ENCODE measurements at places on chromosomes 3 and 15.

GRCh38 chr15:26771578-26772153 lies 1.2 kb downstream of the GABRB3 start:
- DNase-seq: no peak

DNA sequence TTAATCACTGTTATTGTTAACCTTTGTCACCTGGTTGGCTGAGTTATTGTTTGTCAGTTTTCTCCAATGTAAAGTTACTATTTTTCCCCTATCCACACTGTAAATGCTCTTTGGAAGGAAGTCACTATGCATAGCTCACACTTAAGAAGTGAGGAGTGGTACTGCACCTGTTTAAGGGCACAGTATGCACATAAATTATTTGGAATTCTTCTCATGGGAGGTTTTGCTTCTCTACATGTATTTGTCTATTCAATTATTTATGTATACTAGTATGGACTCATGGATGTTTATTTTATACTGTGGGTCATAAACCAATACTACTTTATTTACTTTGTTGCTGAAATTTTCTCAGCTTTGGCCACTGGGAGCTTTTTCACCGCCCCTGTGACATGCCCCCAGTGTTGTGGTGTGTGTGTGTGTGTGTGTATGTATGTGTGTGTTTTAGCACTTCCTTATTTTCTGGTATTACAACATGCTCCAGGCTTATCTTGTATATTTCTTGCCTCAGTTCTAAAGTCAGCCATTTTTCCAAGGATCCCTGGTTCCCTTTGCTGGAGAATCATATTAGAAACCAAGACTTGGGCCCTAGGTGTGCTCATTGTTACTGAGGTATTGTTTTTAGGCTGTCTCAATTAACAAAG lies 290.5 kb downstream of the KBTBD8 start:
- no peak for DNase-seq

- DNase-seq: no peak
These were observed 121.6 kb upstream of the GRM7 start for GRCh38 chr3:6739288-6739687.

GRCh38 chr3:156694536-156694935 lies 20.1 kb downstream of the TIPARP start:
- DNase-seq: no peak

DNA sequence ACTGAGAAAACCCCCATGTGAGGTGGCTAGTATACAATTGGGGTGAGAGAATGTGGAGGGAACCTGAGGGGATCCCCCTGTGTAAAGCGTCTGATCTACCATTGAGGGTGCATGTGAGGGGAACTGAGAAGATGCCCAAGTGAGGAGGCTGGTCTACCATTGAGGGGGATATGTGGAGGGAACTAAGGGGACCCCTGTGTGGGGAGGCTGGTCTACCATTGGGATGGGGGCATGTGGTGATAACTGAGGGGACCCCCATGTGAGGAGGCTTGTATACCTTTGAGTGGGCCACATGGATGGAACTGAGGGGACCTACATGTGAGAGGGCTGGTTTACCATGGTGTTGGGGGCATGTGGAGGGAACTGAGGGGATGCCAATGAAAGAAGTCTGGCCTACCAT lies 160.8 kb downstream of the FBLN2 start:
- DNase-seq: no peak

- no peak for DNase-seq
These were observed 59.1 kb downstream of the IQSEC1 start for GRCh38 chr3:13013994-13014754.

- no peak for DNase-seq
These were observed 9.1 kb upstream of the TMEM87A start for GRCh38 chr15:42282344-42282743.

DNA sequence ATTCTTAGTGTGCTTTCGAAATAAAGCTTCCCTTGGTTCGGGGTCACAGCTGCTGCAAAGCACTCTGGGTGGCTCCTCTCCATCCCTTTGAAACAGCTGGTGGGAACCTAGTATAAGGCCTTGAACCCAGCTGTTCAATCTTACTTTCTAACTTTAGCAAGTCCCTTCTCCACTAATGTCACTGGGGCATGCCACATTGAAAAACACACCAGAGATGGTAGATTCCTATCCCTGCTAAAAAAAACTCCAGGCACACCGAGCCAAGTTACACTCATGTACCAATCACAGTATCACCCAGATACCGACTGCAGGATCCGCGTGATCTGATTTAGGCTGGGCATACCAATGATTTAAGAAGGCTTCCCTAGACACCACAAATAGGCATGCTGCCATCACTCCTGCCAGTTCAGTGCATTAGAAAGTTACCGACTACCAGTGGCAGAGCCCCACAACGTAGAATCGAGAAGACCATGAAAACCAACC lies 65.0 kb downstream of the WWTR1 start:
- no peak for DNase-seq

DNA sequence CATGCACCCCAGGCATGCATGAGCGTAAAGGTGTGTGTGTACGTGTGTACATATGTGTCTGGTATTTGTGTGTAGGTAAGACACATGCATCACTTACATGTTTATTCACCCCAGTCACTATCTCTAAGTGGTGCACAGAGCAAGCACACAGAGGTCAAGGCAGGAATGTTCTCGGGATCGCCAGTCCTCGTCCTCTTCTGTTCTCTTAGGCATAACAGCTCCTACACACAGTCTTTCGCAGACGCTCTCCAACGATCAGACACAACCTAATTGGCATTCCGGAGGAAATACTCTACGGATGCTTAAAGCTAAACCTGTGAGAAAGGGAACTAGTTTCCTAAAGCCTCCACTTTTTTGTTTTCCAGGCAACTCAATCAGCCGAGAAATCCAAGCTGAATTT lies 95.9 kb downstream of the ADAMTS17 start:
- no peak for DNase-seq

- no peak for DNase-seq
These were observed 82.0 kb downstream of the USF3 start for GRCh38 chr3:113614402-113614801.

- DNase-seq: no peak
These were observed 665 bp downstream of the FRMD4B start for GRCh38 chr3:69385123-69385722.

GRCh38 chr3:147654827-147655226 lies 245.7 kb downstream of the ZIC1 start:
- no peak for DNase-seq

DNA sequence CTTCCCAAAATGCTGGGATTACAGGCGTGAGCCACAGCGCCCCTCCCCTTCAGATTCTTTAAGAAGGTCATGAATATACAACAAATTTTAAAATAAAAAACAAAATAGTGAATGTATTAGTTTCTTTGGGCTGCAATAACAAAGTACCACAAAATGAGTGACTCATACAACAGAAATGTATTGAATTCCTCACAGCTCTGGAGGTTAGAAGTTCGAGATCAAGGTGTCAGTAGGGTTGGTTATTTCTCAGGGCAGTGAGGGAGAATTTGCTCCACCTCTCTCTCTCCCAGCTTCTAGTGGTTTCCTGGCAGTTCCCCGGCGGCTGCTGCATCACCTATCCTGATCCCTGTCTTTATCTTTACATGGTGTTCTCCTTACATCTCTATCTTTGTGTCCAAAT lies 804.0 kb downstream of the ROBO1 start:
- DNase-seq: no peak

DNA sequence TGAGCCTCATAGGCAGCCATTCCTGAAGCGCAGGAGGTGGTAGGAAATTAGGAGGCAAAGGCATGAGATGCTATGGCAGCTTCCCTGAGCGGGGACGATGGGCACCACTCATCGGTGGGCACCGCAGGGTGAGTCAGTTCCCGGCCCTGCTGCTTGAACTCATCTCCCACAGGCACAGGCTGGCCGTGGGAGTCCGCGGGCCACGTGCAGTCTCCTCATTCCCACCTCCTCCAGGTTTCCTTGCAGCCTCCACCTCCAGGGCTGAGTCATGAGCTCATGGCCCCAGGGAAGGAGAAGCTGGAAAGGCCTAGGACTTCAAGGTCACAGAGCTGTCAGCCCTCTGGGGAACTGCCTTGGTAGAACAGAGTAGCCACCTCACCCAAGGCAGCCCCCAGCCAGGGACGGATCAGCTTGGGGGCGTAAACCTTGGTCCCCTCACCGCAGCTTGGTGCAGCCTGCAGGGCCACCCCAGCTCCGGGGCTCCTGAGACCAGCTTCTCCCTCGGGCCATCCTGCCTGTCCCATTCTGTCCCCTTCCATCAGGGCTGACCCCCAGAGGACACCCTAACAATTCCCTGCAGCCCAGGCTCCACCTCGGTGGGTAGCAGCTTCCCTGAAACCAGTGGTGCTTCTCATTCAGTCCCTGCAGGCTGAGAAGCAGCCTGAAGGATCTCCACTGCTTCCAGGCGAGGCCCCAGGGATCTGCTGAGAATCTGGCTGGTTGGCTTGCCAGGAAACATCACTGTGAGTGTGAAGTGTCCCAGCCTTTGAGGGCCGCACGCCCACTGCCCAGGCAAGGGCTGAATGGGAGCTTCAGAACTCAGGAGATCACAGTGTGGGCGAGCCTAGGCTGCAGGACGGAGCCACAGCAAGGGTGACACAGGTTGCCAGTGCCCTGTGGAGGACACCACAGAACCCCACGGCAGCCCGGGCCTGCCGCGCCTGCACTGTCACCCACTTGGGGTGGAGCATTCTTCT lies 150.7 kb upstream of the MEF2A start:
- no peak for DNase-seq

DNA sequence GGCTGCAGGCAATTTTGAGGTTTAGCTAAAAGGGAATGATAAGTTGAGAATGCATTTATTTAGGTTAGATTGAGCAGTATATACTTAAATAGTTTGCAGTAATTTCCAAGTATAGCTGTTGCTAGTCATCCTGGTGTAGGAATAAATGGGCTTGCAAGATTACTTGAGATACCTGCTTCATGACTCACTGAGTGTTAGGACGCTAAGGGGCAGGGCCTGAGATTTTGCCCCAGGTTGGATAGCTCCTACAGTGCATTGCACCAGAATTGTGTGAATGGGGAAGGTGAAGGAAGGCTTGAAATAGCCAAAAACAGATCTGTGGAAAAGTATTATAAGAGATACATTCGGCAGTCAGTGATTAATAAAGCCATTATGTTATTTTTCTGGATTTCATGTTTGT lies 72.8 kb downstream of the KCNH8 start:
- no peak for DNase-seq

- no peak for DNase-seq
These were observed 17.4 kb upstream of the TXNRD3 start for GRCh38 chr3:126672340-126672739.

DNA sequence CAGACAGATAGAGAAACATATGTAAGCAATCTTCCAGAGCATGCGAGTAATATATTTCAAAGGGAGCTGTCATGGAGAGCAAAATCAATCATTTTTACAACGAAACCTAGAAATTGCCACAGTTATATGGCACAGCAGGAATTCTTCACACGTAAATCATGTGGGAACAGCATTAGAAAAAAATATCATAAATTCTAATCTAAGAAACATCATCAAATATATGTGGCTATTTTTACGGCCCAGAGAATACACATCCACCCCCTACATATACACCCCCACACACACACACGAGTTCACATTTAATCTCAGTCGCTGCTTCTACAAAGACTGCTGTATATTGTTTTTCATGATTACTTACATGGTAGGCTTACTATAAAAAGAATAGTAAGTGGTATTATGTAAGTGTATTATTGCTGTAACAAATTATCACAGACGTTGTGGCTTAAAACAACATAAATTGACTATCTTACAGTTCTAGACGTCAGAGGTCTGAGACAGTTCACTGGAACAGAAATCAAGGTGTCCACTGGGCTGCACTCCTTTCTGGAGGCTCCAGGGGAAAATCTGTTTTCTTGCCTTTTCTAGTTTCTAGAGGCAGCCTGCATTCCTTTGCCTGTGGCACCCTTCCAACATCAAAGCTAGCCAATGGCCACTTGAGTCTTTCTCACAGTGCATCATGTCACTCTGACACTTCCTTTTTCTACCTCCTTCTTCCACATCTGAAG lies 363.3 kb downstream of the ULK4 start:
- DNase-seq: peak; percentile 18

DNA sequence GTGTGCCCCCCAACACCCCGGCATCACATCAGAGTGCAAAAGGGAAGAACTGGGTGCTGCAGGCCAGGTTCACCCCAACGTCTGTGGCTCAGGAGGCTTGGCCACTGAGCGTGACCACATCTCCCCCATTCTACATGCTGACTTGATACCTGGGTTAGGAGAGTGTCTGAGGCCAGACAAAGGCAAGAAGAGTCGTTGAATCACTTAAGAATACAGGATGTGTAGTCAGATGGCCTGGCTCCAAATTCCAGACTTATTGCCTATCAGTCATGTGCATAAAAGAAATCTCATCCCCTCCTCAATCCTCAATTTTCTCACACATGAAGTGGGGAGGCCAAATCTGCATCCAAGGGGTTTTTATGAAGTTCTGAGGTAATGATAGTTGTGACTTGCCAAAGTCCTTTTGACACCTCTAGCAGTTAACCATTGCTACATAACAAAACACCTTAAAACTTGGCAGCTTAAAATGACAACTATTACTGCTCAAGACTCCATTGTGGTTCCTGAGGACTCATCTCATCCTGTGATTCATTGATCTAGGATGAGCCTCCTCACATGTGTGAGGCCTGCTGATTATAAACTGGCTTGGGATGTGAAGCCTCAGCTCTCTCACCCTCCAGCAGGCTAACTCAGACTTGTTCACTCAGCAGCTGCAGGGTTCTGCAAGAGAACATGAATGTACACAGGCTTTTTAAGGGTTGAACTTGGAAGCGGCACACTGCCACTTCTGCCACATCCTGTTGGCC lies 138.8 kb upstream of the TLE3 start:
- DNase-seq: no peak

- DNase-seq: no peak
These were observed 78.8 kb downstream of the IL5RA start for GRCh38 chr3:3031326-3031725.

- no peak for DNase-seq
These were observed at the start of gene XIRP1 for GRCh38 chr3:39192490-39193092. Gene XIRP1, minus strand, starts transcription at chr3:39192595. Its CDS starts 3,150 bp downstream, at chr3:39189445.
